NCI-H187 (cell line): ENCODE measurements at places on chromosomes 6 and 20.

DNA sequence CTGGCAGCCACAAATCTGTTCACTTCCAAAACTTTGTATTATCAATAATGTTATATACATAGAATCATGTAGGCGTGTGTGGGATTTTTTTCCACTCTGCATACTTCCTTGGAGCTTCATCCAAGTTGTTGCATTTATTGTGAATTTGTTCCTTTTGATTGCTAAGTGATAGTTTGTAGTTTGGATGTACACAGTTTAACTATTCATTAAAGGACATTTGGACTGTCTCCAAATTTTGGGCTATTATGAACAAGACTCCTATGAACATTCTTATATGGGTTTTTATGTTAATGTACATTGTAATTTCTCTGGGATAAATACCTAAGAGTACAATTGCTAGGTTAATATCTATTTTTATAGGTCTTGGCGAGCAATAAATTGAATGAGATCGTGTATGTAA lies 36.2 kb upstream of the GCNT2 start:
- no peak for DNase-seq

GRCh38 chr6:99467509-99468106 lies 42.5 kb upstream of the PNISR start:
- DNase-seq, result no peak

- no peak for DNase-seq
Measured at GRCh38 chr6:105808571-105808970, 277.6 kb upstream of the PRDM1 start.

- no peak for DNase-seq
Measured at GRCh38 chr20:60202046-60202445, 243.8 kb downstream of the CDH26 start.

DNA sequence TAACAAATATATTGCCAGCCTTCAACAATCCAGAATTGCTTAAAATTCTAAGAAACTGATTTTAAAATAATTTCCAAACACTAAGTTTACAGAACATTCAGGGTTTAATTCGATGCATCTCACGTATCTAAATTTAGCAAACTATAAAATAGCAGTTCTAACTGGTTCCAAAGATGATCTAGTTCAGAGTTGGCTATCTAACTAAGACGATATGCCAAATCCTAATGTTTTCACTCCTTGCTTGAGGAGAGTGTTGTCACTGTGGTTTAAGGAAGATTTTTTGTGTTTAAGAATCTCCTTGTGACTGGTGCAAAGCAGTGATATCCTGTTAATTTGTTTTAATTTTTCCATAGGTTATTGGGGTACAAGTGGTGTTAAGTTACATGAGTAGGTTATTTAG lies 311.5 kb upstream of the ID4 start:
- no peak for DNase-seq

DNA sequence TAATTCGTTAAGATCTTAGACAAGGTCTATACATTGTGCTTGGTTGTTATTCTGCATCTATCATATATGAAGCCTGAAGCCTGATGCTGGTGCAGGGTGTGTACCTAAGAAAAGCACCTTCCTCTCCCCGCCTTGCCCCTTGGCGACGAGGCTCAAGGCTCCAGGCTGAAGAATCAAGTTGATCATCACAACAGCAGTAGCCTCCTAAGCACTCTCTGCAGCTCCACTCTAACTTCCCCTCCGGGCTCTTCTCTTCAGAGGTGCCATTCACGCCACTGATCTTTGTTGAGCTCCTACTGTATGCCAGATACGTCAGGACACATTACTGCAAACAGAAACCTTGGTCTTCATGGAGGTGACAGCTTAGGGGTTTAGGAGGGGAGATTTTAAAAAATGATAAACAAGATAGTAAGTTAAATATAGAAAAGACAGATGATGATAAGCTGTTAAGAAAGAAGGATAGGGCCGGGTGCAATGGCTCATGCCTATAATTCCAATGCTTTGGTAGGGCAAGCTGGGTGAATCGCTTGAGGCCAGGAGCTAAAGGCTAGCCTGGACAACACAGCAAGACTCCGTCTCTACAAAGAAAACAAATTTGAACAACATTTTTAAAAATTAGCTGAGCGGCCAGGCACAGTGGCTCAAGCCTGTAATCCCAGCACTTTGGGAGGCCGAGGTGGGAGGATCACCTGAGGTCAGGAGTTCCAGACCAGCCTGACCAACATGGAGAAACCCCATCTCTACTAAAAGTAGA lies 38.4 kb upstream of the ZNF217 start:
- DNase-seq, result no peak
